ENCODE measurements at places on chromosomes 12 and 14.

GRCh38 chr12:31519511-31519910, 71.4 kb downstream of the DENND5B start:
- DNase-seq: no peak

DNA sequence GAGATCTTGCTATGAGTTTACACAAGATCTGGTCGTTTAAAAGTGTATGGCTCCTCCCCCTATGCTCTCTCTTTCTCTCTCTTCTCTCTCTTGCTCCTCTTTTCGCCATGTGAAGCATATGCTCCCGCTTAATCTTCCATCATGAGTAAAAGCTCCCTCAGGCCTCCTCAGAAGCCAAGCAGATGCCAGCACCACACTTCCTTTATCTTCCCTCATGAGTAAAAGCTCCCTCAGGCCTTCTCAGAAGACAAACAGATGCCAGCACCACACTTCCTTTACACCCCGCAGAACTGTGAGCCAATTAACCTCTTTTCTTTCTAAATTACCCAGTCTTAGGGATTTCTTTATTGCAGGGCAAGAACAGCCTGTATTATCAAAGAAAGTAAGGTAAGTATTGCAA, 152.4 kb downstream of the SEC23A start:
- no peak for DNase-seq

DNA sequence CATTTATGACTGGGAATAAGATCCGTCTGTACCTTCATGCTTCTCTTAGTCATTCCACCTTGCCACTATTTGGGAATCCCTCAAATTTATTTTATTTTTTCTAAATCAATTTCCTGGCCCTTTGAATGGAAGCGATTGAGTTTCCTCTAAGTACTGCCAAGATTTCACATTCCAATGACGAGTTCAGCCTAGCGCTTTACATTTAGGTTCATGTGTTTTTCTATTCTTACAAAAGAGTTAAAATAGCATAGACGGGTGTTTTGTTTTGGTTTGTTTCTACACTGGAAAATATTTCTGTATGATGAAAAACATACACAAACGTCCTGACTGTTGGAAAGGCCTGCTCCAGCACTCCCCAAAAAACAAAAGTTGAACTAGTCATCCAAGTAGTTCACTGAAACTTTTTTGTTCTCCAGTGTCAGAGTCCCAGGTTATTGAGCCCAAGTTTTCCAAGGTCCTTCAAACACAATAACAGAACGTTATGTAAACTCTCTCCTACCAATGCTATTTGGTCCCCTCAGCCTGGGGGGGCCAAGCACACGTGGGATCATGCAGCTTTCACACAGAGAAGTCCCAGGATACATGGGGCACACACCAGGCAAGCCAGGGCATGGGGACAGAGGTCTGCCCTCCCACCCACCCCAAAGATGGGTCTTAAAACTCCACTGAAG, 74.8 kb upstream of the FOXN3 start:
- no peak for DNase-seq

DNA sequence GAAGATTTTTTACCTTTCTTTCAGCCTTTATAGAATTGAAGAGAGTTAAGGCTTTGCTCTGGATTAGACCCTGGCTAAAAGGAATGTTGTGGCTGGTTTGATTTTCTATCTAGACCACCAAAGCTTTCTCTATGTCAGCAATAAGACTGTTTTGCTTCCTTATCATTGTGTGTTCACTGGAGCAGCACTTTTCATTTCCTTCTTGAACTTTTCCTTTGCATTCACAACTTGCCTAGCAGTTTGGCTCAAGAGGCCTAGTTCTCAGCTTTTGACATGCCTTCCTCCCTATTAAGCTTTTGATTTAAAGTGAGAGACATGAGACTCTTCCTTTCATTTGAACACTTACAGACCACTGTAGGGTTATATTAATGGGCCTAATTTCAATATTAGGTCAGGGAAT, 64.1 kb upstream of the USP15 start:
- DNase-seq: no peak

- peak; percentile 46 for DNase-seq
These were observed 49.8 kb upstream of the RAP1B start for GRCh38 chr12:68560851-68561422.

DNA sequence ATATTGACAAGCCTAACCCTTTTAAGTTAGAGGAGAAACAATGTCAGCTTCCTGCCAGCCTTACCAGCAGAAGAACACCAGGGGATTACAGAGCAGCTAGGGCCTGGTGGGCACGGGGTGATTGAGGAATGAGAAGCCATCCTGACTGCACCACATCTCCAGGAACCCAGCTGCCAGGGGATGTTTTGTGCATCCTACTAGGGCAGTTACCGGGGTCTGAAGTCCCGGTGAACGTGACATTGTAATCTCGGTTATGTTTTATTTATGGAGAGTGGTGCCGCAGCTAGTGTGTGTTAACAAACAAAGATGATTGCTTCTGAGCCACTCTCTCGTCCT, 115.9 kb downstream of the BCL11B start:
- DNase-seq: no peak

- DNase-seq: no peak
These were observed 112.0 kb upstream of the TMPO start for GRCh38 chr12:98403385-98403784.

- no peak for DNase-seq
These were observed 157.8 kb downstream of the RBM19 start for GRCh38 chr12:113808095-113808951.

DNA sequence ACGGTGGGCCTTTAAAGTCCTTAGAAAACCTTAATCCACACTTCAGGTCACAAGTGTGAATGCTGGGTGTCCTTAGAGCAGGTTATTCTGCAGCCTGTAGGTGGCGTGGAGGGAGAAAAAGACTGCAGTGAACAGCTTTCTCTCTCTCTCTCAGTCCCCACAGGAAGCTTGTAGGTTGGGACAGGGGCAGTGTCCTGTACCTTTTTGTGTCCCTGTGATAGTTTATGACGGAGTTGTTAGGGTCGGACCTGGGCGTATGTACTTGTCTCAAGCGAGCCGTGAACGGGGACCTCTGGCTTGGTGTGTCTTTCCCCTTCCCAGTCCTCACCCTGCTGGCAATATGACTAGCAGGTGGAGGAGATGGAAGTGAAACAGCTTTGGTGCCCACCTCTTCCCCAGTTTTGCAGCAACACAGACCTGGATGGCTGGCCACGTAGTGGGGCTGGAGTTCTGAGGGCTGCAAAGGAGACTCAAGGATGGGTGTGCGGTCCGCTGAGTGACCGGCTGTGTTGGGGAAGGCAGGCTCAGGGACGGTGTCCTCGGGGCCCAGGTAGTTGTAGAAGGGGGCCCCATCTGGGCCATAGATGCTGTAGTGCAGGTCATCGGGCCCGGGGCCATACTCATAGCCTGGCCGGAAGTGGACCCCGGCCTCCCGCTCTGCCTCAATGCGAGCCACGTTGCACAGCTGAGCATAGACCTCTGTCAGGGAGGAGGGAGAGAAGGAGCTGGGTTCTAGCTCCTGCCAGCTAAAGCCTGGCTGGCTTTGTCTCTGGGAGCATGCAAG, 8.9 kb downstream of the ISCA2 start:
- DNase-seq: no peak

DNA sequence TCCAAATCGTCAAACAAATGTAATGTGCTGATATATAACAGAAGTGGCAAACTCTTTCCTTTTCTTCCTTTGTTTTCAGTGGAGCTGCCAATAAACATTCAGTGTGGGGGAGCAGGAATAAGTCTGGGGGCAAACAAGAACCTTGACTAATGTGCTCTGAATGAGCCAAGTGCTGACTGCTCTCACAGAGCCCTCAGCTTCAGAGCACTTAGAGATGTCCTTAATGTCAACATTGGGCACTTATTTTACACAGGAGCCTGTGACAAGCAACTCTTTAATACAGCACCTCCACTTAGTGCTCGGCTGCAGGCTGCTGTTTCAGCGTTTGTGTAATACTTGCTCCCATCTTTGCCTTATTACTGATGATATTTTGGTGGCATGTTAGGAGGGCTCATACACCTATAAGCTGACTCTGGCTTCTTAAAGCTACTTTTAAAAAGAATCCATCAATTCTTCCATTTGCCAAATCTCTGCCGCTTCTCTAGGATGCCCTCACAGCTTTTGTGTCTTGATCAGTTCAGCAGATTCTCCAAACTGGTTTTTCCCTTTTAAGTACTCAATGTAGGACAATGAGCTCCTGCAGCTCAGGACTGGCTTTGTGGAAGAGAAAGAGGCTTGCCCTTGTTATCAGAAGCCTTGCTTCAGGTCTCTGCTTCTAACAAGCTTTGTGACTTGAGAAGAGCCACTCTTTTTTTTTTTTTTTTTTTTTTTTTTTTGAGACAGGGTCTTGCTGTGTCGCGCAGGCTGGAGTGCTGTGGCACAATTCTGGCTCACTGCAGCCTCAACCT, 206.6 kb downstream of the MON2 start:
- no peak for DNase-seq

GRCh38 chr12:56676851-56677580, 11.1 kb downstream of the PTGES3 start:
- DNase-seq: no peak

- DNase-seq: peak; percentile 67
These were observed 28.1 kb upstream of the TBC1D30 start for GRCh38 chr12:64796205-64796845.

DNA sequence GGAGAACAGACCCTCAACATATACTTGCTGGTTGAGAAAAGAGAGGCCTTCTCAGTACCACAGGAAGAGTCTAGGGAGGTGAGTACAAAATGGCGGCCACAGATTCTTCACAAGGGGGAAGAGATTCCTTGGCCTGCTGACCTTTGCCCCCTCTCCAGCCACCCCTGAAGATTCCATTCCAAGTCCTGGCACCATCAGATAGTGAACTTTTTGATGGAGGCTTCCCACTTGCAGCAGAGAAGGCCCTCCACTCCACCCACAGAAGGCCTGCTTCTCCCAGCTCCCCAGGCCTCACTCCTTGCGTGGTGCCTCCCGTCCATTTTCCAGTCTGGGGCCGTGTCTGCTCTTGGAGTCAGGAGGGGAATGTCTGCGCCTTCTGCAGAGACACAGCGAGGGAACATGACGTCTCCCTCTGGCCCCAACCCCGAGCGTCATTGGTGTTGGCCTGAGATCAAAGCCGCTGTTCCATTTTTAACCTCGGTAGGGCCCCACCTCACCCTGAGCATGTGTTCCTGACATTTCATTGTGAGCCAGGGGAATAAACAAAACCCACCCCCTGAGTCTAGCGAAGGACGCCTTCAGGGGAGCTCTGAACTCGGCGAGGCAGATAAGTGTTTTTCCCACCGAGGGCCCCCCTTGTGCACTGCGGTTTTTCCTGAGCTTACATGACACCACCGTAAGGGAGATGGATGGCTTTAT, 268.7 kb upstream of the TBX3 start:
- DNase-seq: no peak

GRCh38 chr12:76109879-76110278, 25.4 kb upstream of the NAP1L1 start:
- no peak for DNase-seq

DNA sequence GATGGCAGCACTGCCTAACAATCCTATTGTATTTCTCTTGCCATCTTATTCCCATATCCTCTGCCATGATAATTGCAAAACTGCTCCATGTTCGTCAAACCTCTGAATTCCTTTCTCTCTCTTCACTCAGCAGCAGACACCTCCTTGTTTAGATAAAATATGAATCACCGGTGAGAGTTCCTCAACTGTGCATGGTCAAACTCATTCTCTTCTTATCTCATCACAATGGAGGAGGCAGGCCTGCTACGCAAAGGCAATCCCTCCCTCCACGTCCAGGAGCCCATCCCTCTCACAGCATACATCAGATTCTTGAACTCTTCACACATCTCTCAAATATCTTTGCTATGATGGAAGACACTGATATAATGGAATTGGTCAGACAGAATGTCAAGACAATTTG, 90.1 kb upstream of the DAAM1 start:
- peak; percentile 44 for DNase-seq

DNA sequence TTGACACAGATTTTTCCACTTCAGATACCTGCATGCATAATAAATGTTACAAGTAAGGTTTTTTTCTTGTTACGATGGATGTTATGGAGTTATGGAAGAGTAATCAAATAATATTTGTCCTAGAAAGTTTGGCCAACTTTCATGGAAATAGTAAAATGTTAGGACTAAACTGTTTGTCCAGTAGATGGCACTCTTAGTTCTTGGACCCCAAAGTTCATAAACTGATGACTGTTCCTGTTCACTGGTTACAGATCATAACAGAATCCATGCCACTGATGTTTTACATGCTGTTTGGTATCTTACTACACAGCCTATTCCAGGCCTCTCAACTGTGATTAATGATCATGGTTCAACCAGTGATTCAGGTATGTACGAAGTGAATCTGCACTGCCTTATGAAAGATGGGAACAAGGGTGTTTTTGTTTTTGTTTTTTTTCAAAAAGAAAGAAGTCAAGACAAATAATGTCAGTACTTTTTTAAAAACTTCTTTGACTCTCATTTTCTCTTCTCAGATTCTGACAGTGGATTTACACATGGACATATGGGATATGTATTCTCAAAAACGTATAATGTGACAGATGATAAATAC, 48.8 kb upstream of the SLCO1C1 start:
- peak; percentile 10 for DNase-seq

- no peak for DNase-seq
These were observed 80.8 kb downstream of the C14orf132 start for GRCh38 chr14:96119947-96120346.

DNA sequence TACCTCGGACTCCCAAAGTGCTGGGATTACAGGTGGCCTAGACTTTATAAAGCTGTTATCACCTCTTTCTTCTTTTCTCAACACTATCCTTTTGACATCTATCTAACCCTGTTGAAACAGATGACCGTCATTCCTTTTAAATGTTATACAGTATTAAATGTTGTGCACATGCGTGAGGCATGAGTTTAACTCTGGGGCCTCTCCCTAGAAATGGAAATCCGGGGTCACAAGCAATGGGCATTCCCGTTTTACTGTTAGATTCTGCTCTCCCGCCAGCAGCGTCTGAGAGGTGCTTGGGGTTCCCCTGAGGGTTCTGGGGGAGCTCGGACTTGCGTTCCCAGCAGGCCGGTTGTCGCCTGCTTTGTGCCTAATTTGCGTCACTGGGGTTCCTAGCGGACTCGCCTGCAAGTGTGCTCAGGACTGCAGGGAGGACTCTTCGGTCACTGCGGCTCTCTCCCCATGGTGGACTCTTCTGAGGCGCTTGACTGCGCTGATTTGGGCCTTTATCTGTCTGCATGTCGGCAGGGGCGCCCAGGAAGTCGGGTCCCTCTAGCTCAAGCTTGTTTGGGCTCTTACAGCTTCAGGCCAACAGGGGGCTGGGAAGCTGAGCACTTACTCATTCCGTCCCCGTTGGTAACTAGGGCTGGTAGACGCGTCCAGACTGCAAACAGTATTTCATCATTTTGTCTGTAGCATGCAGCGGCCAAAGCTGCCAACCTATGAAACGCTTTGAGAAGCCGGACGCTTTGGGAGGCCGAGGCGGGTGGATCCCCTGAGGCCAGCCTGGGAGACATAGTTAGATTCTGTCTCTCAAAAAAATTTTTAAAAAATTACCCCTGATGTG, 1.2 kb upstream of the RAN start:
- peak; percentile 90 for DNase-seq

DNA sequence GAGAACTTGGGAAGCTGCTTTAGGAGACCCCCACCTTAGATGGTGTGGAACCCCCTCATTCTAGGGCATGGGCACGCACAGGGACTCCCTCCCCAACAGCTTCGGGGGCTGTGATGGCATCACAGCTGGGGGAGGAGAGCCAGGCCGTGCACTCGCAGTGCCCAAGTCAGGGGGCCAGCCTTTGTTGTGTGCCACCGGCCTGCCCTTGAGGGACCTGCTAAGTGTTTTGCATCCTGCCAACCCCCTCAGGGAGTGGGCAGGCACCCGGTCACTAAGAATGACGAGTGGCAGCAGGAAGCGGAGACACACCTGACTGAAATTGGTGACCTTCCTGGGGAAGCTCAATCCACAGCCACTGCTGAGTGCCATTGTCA, 334.9 kb upstream of the SFSWAP start:
- no peak for DNase-seq

Measured in GM04504 (cell line).